Endothelial cell of umbilical vein (primary cell): ENCODE measurements at places on chromosomes 7 and 10. TPM values are rescaled to one million over a fixed set of nuclear protein-coding genes. Genes with fewer than 3 reads are reported as not detected.

ATP6V0A4 gene
- total RNA-seq, result 0.24 TPM in 1 of 2 replicates, not detected in the other

STEAP2 gene
- 4.2 and 4.6 TPM in 2 replicates for total RNA-seq

OR6V1 gene
- not detected in 2 replicates for total RNA-seq

ANKRD61 gene
- 0.35 and 0.53 TPM in 2 replicates for total RNA-seq

WIPF3 gene
- 0.35 TPM in 1 of 2 replicates, not detected in the other for total RNA-seq

FRMD4A gene
- 148 and 155 TPM in 2 replicates for total RNA-seq

CXCL12 gene
- 0.88 and 1.4 TPM in 2 replicates for total RNA-seq

SH2D4B gene
- total RNA-seq, result not detected in 2 replicates

ORAI2 gene
- 67.4 and 84.1 TPM in 2 replicates for total RNA-seq

ZNF212 gene
- total RNA-seq, result 9.0 and 9.2 TPM in 2 replicates

GRCh38 chr10:18252086-18252485 is 111.9 kb downstream of the CACNB2 start:
- H3K36me3 ChIP-seq, result no peaks in the 10 kb centered on the region
- H3K27ac ChIP-seq, result no peak overlapping the region
- H3K4me1 ChIP-seq, result no peaks in the 10 kb centered on the region

- no peak for DNase-seq
- no peak overlapping the region for H3K4me3 ChIP-seq
- H3K27ac ChIP-seq, result no peak overlapping the region
- H3K4me1 ChIP-seq, result no peaks in the 10 kb centered on the region
- H3K27me3 ChIP-seq, result no peaks in the 10 kb centered on the region
- no peaks in the 10 kb centered on the region for H3K36me3 ChIP-seq
Observed at GRCh38 chr7:131031099-131031868, 296.4 kb upstream of the MKLN1 start.

DNA sequence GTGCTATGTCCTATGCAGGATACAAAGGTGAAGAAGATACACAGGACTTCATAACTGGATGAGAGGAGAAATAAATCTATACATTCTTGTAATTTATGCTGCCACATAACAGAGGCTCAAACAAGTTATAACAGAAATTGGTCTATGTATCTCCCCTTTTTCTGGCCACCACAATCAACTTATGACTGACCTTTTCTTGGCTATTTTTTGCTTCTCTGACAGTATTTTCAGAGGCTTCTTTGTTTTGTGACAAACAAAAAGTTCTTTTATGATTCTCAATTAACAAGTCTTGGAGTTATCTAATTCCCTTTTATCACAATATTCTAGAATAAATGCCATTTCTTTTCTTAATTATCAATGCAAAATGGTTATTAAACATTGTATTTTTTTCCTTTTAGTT is 953.0 kb upstream of the ZWINT start:
- H3K4me3 ChIP-seq, result no peak overlapping the region
- no peaks in the 10 kb centered on the region for H3K4me1 ChIP-seq
- H3K36me3 ChIP-seq, result no peaks in the 10 kb centered on the region
- no peaks in the 10 kb centered on the region for H3K27me3 ChIP-seq

- no peaks in the 10 kb centered on the region for H3K27me3 ChIP-seq
- H3K36me3 ChIP-seq, result no peaks in the 10 kb centered on the region
- no peak overlapping the region for H3K4me3 ChIP-seq
- peak; percentile 85 for DNase-seq
- H3K4me1 ChIP-seq, result peaks cover 10% of the 10 kb centered on the region
- peak overlapping the region; percentile 83 for H3K27ac ChIP-seq
Observed at GRCh38 chr7:137592232-137592896, 248.8 kb upstream of the PTN start.

DNA sequence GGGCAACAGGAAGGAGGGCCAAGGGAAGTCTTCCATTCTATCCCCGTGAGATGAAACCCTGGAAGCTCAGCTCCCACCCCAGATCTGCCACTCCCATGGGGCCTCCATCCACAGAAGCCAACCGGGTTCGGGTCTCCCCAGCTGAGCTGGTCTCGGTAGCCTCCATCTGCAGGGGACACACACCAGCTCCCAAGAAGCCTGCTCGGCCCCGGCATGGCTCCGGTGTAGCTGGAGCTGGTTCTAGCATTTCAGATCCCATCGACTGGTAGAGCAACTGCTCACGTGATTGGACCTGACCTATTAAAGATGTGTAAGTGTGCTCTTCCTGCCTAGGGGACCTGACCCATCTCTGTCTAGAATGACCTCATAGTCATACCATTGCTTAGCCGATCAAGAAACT is 138.0 kb downstream of the PRKAG2 start:
- no peaks in the 10 kb centered on the region for H3K36me3 ChIP-seq
- no peaks in the 10 kb centered on the region for H3K27me3 ChIP-seq
- no peak for DNase-seq

DNA sequence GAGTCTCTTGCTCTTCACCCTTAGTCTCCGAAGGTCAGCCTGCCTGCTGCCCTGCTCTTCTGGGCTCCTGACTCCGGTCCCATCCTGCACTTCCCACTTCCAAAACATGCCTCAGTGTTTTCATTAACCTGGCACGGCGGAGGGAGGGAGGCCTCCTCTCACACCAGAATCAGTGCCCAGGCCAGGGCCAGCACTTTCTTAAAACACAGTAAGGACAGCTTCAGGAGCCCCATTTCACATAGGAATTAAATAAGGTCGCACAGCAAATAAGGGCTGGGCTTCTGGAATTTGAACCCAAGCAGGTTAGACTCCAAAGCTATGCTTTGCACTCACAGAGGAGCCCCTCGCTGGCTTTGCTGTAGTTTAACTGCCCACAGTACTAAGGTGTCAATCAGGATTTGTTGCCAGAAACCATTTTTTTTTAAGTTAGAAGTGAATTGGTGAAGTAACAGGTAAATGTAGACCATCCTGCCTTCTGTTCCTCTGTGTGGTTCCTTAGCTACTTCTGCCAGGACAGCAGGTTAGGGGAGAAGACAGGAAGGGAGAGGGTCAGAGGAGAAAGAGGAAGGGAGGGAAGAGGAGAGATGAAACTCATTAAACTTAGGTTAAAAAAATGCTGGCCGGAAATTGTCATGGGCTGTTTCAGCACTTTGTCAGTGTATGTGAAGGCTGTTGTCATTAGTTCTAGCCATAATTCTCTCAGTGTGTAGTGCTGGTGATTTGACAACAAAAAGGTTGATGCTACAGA is 1.1 kb downstream of the RASSF4 start:
- H3K36me3 ChIP-seq, result no peaks in the 10 kb centered on the region
- no peak overlapping the region for H3K4me3 ChIP-seq
- peaks cover 11% of the 10 kb centered on the region for H3K4me1 ChIP-seq
- DNase-seq, result no peak

DNA sequence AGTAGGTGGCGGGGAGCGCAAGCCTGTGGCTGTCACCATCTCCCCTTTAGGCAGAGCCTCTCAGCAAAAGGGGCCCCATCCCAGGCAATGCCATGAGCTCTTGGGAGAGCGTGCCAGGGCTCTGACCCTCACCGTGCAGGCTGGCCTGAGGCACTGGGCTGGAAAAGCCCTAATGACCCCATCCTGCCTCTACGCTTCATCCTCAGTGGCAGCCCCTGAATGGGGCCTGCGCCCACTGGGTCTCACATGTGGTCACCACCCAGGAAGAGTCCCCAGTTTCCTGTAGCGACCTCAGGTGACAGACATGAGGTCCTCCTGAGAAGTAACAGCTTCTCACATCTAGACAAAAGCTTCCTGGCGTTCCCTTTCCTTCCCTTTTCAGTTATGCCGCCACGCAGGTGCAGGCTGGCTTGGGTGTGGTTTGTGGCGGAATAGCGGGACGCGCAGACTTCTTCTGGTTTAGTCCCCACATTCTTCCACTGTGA is 59.2 kb downstream of the CLEC2L start:
- H3K4me3 ChIP-seq, result no peak overlapping the region
- peaks cover 38% of the 10 kb centered on the region for H3K36me3 ChIP-seq
- H3K27ac ChIP-seq, result no peak overlapping the region
- no peak for DNase-seq

DNA sequence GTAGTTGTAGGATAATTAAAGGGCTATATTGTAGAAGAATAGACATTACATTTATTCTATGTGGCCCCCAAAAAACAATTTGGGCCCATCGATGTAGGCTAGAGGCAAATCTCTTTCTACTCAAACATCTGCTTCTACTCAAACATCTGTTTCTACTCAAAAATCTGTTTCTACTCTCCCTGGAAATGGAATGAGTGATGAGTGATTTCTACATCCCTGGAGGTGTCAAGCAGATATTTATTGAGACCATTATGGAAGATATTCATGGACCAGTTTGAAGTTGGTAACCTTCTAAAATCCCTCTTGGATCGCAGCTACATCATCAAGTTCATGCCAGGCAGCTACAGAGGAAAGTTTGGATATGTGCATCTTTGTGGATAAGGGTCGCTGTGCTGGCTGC is 5.1 kb upstream of the PLPP4 start:
- H3K4me1 ChIP-seq, result peaks cover 4% of the 10 kb centered on the region
- DNase-seq, result no peak
- peaks cover 3% of the 10 kb centered on the region for H3K27me3 ChIP-seq
- no peak overlapping the region for H3K27ac ChIP-seq
- no peaks in the 10 kb centered on the region for H3K36me3 ChIP-seq

DNA sequence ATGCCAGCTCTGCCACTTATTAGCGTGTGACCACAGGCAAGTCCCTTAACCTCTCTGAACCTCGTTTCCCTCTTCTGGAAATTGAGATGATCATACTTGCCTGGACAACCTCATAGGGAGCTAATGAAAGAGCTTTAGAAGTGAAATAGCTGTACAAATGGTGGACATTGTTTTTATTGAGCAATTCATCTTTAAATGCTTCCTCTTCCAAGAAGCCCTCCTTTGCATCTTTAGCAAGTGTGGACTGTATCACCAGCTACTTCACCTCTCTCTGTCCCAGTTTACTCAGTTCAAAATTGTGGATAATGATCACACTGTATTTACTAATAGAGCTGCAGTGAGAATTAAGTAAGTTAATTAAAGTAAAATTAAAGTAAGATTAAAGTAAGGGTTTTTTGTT is 61.7 kb downstream of the CDH23 start:
- H3K4me3 ChIP-seq, result no peak overlapping the region
- no peaks in the 10 kb centered on the region for H3K36me3 ChIP-seq
- H3K27ac ChIP-seq, result no peak overlapping the region
- H3K27me3 ChIP-seq, result peaks cover 9% of the 10 kb centered on the region

- no peak overlapping the region for H3K27ac ChIP-seq
- no peaks in the 10 kb centered on the region for H3K4me1 ChIP-seq
- H3K36me3 ChIP-seq, result peaks cover 9% of the 10 kb centered on the region
- H3K4me3 ChIP-seq, result no peak overlapping the region
- no peak for DNase-seq
- H3K27me3 ChIP-seq, result no peaks in the 10 kb centered on the region
Observed at GRCh38 chr7:140456551-140457051, 22.7 kb downstream of the MKRN1 start.

DNA sequence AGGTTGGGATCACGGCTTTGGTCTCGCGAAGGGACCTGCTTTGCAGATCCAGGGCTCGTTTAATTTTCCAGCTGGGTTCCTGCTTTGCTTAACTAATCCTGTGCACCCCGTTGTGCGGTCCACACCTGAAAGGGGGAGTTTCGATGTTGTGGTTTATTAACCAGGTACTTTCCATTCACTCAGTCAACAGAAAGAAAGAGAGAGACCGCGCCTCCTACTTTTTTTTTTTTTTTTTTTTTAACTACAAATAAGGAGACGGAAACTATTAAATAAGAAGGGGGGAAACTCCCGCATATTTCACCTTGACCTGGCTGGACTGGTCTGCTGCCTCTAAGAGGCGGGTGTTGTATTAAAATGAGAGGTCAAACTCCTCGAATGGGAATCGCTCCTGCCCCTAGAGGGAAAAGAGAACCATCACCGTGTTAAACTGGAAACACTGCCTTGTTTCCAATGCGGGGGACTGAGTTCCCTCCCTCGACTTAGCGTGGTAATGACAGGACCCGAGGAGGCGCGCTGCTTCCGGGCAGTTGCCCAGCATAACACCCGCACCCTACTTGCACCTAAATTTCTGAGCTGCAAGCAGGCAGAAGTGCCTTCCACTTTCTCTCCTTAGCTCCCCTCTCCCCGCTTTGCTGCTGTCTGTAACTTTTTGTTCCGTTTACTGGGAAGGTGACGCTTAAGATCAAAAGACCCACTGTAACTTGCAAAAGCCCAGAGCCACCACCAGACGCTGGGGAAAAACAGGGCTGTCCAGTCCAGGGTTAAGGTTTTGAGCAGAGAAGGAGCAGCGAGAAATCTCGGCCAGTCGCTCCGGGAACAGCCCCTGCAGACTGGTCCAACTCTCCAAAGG is 1.1 kb upstream of the ITGB8 start:
- H3K36me3 ChIP-seq, result no peaks in the 10 kb centered on the region
- peaks cover 14% of the 10 kb centered on the region for H3K4me1 ChIP-seq
- H3K4me3 ChIP-seq, result peak overlapping the region; percentile 51
- peak overlapping the region; percentile 87 for H3K27ac ChIP-seq

DNA sequence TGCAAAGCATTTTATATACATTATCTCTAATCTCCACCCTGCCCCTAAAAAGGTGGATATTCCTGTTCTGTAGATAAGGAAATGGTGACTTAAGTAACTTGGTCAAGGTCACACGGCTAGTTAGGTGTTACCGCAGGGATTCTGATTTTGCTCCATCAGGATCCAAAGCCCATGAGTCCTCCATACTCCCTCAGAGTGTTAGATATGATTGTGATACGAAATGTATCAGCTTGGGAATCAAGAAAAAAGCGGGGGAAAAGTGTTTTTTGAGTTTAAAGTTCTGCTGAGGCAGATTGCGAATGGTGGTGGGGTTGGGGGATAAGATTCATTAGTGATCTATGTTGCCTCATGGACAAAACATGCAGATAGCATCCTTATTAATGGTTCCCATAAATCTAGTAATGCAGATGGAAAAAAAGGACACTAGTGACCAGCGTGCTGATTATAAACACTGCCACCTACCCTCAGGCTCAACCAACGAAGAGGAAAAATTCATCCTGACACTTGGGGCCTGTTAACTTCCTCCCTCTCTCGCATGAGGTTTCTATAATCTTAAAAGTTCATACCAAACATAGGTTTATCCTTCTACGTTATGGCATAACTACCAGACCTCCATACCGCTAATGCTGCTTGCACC is 2.3 kb downstream of the ICA1 start:
- H3K4me1 ChIP-seq, result peaks cover 7% of the 10 kb centered on the region
- no peak overlapping the region for H3K27ac ChIP-seq
- no peaks in the 10 kb centered on the region for H3K27me3 ChIP-seq
- H3K36me3 ChIP-seq, result no peaks in the 10 kb centered on the region

GRCh38 chr10:111076191-111076681 is 593 bp upstream of the ADRA2A start:
- no peaks in the 10 kb centered on the region for H3K36me3 ChIP-seq
- peak overlapping the region; percentile 50 for H3K4me3 ChIP-seq
- DNase-seq, result peak; percentile 41
- peaks cover 17% of the 10 kb centered on the region for H3K4me1 ChIP-seq
- peaks cover 40% of the 10 kb centered on the region for H3K27me3 ChIP-seq
- no peak overlapping the region for H3K27ac ChIP-seq

- no peak overlapping the region for H3K27ac ChIP-seq
- H3K27me3 ChIP-seq, result no peaks in the 10 kb centered on the region
- no peak for DNase-seq
- no peaks in the 10 kb centered on the region for H3K36me3 ChIP-seq
- no peaks in the 10 kb centered on the region for H3K4me1 ChIP-seq
- no peak overlapping the region for H3K4me3 ChIP-seq
Observed at GRCh38 chr10:105742923-105743322, 1101.8 kb downstream of the SORCS3 start.

DNA sequence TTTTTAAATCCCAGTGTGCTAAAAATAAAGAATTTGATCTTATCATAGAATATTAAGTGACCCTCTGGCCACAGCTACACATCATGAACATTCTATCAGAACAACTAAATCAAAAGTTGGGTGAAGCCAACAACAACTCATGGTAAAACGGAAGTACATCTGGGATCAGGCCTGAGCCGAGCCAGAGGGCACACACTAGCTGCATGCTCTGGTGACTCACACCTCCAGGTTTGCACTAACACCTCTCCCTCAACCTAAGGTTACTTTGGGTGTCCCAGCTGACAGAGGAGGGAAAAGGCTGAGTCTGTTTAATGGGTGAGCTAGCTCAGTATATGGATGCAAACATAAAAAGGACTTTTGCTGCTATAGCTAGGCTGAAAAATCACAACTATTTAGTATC is 281.6 kb downstream of the HGF start:
- H3K27me3 ChIP-seq, result no peaks in the 10 kb centered on the region
- H3K36me3 ChIP-seq, result no peaks in the 10 kb centered on the region
- DNase-seq, result no peak
- H3K4me3 ChIP-seq, result no peak overlapping the region
